ENCODE measurements at places on chromosomes 11 and 22.

DNA sequence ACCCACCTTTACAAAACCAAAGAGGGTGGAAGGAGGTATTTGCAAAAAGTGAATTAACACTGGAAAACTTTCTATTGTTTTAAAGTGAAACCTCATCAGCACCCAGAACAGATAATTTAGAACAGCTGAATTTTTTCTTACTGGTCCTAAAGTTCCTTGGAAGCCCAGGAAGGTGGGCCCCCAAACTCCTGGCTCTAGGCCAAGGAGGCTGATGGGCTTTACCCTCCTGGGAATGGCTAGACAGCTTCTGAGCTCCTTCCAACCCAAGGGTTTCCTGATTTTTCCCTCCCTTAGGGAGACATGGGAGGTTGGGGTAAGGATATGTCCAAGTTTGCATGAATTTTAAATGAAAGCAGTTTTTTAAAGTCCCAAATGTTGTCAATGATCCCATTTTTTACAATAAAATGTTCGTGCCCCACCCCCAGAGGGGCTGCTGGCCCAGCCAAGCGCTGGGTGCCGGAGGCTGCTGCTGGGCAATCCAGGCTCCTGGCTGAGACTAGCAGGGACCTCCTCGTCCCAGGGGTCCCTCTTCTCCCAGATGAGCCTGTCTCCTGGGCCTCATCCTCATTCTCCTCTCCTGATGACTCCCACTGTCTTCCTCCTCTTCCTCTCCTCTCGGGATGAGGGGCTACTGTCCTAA lies 28.4 kb downstream of the RELT start:
- DNase-seq, result no peak

DNA sequence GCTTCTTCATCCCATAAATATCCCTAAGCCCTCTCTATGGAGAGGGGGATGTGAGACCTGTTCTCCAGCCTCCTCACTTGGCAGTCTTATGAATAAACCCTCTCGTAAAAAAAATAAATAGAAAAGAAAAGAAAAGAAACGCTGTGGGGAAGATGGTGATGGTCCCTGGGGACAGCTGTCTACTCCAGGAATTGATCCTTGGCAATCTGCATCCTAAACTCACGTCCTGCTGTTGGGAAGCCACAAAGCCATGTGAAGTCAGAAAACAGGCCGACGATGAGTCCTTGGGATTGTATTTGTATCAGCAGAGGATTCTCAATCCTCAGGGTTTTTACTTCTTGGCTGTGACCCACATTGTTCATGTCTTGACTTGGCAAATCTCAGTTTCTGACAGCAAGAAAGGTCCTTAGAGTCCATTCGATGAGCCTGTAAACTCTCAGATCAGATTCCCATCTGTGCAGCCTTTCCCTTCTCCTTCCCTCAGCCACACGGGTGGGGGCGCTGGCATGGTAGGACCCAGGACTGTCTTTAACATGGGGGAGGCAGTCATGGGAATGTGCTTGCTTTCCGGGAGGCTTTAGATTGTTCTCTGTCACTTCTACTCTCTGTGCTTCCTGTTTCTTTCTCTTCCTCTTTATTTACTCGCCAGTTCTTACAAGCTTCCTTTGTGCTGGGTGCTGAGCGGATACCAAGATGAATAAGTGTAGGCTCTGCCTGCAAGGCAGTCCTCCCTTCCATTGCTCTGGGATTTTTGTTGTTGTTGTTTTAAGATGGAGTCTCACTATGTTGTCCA lies 24.9 kb downstream of the TCP11L1 start:
- DNase-seq, result peak; percentile 29

DNA sequence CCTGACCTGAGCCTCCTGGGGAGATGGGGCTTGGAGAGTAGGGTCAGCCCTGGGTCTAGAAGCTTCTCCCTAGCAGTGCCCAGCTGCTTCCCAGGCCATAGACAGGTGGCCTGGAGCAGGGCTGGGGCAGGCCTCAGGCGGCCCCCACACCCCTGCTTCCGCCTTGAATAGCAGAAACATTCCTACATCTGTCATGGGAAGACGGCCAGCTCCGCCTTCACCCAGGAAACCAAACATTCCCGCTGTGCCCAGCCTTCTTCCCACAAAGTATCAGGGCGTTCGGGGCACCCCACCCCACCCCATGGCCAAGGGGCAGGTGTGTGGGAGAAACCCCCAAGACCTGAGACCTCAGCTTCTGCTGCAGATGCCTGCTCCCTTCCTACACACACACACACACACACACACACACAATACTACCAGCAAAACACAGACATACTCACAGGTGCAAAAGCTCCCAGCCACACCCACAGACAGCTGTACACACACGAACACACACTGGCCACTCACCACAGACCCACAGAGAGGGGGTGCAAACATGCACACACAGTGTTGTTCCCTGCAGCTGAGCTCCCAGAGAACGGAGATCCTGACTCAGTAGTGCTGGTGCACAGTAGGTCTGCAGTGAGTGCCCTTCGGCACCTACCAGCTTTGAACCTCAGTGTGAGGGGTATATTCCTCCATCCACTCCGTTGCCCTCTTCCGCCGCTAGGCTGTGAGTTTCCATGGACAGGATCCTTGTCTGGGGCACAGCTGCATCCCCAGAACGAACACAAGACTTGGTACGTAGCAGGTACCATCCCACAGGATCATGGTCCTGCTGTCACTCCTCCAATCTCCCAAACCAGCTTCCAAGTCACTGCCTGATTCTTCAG lies 37.4 kb downstream of the PDGFB start:
- DNase-seq, result no peak

DNA sequence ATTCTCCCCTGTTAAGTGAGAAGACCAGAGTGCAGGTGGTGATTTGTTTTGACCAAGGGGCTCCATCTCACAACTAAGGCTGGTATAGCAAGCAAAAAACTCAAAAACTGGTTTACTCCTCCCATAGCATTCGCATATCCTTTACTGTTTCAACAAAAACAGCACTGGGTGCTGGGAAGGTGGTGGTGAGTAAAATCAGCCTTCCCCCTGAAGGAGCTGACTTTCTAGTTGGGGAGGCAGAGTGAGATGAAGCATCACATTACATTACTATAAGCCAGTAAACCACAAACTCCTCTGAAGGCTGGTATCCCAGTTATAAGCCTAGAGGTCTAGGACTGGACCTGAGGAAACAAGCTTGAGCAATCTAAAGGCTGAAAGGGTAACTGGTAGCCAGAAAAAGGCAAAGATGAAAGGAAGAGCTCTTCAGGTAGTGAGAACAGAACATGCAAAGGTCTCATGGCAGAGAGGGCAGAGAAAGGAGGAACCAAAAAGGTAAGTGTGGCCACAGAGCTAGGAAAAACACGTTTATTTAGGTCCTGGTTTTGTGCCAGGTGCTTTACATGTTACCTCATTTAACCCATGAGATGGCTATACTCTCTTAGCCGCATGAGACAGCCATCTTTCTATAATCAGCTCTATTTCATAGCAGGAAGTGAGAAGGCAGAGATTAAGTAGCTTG lies 22.3 kb downstream of the TMEM123 start:
- DNase-seq, result peak; percentile 11

DNA sequence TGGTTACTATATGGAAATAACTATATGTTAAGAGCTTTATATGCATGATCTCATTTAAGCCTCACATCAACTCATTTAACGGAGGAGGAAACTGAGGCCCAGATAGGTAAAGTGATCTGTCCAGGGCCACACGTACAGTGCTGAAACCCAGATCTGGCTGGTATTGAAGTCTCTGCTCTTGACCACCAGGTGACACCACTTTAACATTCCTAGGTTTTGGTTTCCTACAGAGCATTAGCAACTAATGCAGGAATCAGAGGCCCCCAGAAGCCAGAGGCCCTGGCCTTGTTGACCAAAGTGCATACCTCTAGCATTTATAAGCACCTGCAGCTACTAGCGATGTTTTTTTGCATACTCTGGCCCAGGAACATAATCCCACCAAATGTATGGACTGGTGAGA lies 12.9 kb upstream of the LIMK2 start:
- DNase-seq, result no peak

DNA sequence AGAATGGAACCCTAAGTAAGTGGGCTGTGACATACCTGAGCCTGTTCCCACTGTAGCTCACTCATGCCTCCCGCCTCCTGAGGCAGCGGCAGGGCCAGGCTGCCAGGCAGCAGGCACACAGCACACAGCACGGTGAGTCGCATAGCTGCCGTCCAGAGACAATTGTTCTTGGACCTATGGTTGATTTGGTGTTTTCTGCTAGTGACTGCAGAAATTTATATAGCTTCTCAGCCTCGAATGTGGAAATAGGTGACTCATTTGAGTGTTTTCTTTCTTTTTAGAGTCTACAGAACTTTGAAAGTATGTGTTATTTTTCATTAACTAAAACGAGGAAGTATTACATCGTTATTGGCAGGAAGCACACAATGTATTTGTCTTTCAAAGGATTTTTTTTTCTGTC lies at the start of gene MMP7:
Gene MMP7, minus strand, starts transcription at position 190 of the 400 bp plus-strand sequence. Its CDS starts 47 bp downstream, at position 143.
- peak; percentile 36 for DNase-seq

DNA sequence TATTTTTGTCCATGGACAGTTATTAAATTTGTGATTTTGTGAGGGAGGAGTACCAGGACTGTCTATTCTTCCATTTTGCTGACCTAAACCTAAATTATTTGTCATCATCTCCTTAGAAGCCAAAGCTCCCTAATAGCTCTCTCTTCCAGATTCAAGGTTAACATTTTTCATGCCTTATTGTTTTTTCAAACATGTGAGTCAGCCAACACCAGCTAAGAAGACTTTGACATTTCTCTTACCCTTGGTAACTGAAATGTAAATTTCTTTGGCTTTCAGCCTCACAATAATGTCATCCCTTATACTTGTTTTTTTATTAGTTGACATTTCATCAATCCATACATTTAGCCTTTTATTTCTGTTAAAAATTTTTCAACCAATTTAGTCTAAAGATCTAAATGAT lies 19.2 kb downstream of the OR52E1 start:
- DNase-seq, result no peak

DNA sequence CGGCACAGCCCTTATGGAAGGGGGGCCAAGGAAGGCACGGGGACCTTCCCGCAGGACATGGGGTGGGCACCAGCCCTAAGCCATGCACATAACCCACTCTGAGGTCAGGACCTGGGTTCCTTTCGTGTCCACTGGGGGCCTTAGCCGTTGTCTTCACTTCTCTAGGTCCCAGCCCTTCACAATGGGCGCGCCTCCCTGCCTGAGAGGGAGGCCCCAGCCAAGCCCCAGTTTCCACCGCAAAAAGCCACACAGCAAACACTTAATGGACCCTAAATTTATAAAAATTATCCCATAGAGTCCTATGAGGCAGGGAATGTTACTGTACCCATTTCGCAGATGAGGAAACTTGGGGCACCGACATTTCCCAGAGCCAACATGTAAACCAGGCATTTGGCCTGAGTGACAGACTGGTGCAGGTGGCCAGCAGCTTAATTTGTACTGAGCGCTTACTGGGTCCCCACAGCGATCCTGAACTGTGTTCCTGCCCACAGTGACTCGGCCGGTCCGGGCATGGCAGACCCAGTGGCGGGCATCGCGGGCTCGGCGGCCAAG lies 1.2 kb downstream of the GAS2L1 start:
- no peak for DNase-seq

DNA sequence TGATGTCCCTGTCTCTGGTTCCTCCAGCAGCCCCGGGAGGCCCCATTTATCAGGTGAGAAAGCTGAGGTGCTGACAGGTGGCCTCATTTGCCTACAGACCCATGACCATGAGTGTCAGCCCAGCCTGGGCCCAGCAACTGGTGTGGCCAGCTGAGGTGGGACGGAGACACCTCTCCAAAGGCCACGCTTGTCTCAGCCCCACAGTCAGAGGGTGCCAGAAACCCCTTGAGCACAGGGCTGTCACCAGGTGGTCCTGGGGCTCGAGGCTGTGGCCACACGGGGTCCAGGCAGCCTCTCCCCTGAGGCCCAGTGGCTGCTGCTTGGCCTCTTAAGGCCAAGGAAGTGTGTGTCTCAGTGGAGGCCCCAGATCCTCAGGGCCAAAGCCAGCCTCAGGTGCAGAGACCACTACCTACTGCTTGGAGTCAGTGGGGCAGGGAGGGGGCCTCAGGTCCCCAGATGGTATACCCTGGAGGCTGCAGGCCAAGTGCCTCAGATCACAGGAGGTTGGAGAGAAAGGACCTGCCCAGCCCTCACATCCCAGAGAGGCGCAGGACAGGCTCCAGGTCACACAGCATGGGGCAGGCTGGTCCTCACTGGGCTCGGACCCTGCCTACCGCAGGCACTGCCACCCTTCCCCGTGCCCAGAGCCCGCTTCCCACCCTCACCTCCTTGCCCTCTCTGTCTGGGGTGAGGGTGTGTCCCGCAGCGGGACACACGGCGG lies 11.4 kb downstream of the RAB3IL1 start:
- no peak for DNase-seq

DNA sequence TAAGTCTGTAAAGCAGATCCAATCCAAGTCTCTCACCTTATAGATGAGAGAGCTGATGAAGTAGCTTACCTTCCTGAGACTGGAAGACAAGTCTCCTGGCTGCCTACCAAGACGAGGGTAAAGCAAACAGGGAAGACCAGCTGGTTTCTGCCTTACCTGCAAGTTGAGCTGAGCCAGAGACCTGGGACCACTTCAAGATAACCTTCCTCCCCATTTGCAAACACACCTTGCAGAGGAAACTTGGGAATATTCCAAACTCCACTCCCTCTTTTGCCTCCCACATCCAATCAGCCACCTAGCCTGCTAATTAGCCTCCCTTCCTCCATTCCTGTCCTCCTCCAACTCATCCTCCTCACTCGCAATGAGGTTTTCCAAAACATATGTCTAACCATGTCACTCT lies 23.4 kb upstream of the ROBO3 start:
- no peak for DNase-seq

- DNase-seq, result no peak
Observed at GRCh38 chr11:121117788-121118187, 16.7 kb downstream of the TECTA start.

DNA sequence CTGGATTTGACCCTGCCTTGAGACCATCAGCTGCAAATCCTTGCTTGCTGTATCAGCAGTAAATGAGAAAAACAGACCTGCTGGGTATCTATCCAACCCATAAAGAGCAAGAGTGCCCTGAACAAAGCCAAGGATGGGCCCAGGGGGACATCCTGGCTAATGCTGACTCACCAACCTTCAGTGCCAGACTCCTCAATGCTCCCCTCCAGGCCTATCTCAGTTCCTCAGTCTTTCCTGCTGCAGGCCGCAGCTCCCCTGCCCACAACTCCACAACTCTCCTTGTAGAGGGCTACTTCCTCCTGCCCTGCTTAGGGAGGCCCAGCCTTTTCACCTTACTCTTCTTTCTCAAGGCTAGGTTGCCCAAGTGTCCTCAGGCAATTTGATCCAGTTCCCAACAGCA lies 2.6 kb downstream of the LAMTOR1 start:
- no peak for DNase-seq

DNA sequence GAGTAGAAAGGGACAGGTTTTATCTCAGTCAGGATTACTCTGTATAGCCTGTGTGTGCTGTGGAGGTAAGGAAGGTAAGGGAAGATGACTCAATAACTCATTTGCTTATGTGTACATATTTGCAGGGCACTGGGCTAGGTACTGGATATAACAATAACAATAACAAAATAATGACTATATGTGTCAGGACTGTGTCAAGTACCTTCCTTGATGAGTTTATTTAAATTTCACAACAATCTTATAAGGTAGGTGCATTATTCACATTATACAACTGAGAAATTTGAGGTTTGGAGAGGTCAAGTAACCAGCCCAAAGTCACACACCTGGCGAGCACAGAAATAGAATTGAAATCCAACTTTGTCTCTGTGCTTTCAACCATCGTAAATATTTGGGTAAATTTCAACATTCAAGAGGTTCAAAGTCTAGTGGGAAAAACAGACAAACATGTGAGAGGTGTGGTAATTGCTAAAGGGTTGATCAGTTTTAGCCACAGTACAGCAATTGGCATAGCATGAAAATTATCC lies 131.8 kb downstream of the APIP start:
- DNase-seq, result no peak

GRCh38 chr11:124535552-124536232 lies 7.8 kb downstream of the OR8B12 start:
- DNase-seq, result peak; percentile 22

- no peak for DNase-seq
Observed at GRCh38 chr22:35491908-35492380, 48.7 kb upstream of the RASD2 start.
